Amniotic epithelial cell (primary cell): ENCODE measurements at places on chromosomes 4 and X.

GRCh38 chrX:133495464-133496391, 80.4 kb upstream of the GPC4 start:
- peak; percentile 13 for DNase-seq

DNA sequence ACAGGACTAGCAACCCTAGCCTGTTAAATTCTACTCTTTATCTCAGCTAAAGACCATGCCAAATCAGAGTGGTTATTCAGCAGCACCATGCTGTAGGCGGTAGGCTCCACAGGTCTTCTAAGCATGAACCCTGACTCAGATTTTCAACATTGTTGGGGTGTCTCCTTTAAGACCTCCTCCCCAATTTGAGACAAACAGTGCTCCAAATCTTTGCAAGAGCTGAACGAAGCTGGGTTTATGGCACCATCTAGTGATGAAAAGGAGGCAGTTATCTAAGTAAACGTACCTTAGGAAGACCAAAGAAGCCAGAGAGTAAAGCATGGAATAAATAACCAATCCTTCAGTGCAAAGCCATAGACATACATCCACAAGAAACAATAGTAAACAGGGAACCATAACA, 334.5 kb upstream of the SLC7A11 start:
- DNase-seq = peak; percentile 78

DNA sequence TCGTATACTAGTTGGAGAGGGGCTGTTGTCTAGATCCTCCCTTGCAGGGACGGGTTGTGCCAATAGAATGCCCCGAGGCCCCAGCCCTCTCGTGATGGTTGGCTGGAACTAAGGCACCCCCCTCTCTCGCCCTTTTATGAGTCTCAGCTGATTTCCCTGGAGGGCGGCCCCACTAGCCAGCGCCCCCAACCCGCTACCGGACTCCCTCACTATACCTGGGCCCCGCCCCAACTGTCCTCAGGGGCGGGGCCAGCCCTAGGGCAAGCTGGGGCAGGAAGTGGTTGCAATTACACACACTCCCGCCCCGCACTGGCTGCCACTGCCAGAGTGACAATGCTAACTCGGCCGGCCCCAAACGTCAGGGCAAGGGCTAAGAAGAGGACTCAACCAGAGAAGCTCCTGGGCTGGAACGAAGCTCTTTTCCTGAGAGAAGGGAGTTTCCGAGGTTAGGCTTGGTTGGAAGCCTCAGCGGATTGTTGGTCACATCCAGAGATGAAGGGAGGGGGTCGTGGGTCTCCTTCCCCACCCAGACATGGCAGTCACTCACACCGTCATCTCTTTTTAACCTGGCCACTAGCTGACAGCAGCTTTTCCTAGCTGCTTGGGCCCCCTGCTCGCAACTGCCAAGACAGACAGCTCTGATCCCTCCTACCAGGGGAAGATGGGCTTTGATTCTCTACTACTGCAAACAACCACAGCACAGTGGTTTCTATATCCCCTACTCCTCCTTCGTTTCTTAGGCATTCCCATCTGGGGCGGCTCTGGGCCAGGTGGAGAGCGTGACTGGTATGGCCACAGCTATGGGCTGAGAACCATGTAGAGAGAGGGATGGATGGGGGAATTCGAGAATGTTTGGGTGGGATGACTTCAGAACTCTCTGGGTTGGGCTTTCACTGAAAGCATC, 21.0 kb upstream of the BCORL1 start:
- no peak for DNase-seq

DNA sequence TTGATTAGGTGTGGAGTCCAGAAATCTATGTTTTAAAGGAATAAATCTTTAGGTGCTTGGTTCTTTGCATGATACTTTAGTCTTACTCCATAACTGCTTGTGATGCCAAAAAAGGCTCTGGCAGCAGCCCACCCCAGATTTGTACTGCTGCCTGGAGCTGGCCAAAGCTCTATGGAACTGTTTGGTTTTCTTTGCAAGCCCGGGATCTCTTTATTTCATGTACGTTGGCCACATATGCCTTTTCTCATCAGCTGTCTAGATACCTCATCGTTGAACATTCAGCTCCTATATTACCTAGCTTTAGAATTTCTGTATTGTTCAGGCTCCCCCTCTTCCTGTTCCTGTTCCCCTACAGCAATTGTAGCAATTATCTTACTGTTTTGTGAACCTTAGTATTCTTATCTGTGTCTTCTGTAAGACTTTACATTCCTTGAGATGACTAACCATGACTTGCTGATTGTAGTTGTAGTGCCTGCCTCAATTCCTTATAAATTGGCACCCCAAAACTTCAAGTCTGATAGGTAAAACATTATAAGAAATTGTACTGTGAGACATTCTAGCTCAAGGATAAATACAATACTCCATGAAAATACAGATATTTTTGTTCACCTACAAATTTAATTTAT, 199.4 kb upstream of the GPRIN3 start:
- peak; percentile 72 for DNase-seq

DNA sequence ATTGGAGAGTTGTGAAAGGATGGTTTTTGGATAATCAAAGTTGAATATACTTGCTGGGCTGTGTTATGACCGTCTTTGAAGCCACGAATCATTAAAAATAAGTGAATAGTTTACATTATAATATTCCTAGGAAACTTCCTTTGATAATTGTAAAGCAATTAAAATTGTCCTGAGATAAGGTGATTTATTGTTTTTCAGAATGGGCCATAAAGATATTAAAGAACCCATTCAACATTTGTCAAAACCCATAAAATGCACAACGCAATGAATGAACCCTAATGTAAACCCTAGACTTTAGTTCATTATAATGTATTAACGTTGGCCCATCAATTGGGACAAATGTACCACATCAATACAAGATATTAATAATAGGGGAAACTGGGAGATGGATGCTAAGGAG, 11.4 kb downstream of the FHL1 start:
- no peak for DNase-seq

DNA sequence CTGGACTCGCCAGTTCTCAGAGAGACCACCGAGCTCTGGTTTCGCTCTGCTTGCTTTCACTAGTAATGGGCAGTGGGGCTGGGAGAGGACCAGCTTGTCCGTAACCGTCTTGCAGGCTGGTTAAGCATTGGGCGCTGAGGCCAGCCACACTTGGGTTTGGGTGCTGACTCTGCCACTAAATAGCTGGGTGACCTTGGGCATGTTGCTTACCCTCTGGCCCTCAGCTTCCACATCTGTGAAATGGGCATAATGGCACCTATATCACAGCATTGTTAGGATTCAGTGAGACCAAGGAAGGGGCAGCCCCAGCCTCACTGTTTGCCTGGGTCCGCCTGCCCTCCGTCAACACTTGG, 43.5 kb downstream of the EVC start:
- no peak for DNase-seq

- no peak for DNase-seq
Observed at GRCh38 chr4:55838356-55838755, 15.1 kb upstream of the EXOC1 start.

DNA sequence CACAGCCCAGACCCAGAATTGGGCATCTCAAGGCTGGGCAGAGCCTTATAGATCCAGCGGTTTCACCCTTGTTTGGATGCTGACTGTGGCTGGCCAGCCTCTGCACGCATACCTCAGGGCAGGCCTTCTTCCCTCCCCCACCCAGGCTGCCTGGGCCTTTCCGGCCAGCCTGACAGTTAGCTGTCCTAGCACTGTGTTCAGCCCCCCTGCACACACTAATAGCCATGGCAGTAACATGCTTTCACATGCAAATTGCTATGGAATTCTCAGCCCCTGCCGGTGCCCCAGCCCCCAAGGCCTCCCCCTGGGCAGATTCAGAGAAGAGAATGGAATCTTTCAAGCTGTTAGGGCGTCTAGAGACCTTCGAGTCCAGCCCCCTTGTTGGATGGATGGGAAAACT, 17.7 kb downstream of the EFNB1 start:
- no peak for DNase-seq

- no peak for DNase-seq
Observed at GRCh38 chr4:8109406-8110065, 49.1 kb downstream of the ABLIM2 start.

DNA sequence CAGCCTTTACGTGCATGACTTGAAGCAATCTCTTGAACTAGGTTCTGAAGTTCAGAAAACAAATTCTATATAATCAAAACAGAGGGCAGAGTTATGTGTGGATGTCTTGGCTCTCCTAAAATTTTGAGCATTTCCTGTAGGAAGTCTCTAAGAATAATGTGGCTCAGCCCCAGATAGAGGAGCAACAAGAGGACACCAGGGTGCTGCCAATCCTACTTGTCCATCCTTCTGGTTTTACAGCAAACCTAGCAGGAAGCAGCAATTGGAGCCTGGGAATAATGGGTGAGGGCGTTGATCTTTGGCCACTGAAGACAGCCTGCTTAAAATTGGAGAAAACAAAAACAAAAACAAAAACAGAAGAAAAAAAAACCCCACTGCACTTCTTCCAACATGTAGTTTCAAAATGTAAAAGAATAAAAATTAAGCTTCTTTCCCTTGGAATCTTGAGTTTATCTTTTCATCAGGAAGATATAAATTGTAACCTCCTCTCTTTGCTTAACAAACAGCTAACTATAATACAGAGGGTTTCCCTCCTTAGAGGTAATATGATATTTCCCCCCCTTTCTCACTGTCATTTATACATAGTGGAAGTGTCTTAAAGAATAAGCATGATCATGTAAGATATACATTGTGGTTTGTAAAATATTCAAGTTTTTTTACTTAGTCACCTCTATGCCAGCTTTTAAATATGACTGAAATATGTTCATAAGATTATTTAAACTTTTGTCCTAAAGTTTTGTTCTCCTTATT, 130.6 kb downstream of the FBXO8 start:
- no peak for DNase-seq

DNA sequence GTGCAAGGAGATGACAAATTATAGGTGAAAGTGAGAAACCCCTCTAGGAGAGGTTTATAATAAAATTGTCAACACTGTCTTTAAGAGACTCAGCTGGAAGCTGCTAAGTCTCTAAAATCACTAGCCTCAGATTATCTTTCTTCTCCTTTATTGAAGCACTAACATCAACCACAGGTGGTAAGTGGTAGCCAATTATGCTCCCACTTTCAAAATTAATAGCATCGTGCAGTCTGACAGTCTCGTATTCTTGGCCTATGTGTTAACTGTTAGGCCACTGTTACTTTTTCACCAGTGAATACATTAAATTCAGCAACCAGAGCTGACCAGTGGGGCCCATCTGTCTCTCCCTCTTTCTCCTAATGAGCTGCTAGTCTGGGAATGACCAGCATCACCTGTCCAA, 674.1 kb downstream of the RAPGEF2 start:
- DNase-seq = no peak

- no peak for DNase-seq
Observed at GRCh38 chrX:100484971-100485370, 74.9 kb upstream of the PCDH19 start.

DNA sequence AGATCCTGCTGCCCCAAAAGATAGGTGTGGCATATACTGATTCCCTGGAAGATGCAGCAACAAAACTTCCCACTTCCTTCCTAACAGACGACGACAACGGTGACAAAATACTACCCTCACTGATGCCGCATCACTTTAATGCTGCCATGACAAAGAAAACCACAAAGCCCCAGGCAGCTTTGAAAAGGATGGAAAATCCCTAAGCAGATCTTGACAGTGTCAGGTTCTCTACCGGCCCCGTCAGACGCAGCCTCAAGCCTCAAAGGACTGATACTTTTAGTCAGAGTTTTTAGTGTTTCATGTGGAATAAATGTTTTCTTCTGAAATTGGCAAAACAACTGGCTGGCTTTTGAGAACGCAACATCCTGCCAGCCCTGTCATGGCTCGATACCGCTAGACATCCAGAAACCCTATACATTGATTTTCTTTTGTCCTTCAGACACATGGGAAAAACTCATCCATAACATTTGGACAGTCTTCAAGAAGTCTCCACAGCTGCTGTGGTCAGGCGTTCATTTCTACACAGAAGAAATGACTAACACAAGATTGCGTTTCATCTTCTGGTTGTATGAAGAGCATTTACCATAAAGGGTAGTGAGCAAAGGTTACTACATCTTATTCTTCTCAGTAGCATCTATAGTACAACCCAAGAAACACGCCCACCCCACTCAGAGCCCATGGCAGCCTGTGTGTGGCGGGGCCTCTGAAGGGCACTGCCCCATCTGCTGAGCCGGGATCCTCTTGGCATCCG, 60.1 kb downstream of the GATB start:
- no peak for DNase-seq

DNA sequence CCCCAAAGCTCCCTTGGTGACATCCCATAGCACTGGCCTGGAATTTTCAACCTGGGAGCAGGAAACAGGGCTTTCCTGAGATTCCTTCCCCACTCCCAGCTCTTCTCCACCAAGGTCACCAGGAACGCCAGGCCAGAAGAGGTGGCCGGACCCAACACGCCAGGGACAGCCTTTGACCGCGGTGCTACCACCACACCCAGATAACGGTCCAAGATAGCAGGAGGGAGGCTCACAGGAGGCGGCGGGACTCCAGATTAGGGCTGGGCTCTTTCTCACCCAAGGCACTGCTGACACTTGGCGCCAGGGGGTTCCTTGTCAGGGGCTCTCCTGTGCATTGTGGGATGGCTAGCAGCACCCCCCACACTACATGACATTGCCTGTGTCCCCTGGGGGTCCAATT, 22.9 kb downstream of the ZFYVE28 start:
- DNase-seq = no peak

DNA sequence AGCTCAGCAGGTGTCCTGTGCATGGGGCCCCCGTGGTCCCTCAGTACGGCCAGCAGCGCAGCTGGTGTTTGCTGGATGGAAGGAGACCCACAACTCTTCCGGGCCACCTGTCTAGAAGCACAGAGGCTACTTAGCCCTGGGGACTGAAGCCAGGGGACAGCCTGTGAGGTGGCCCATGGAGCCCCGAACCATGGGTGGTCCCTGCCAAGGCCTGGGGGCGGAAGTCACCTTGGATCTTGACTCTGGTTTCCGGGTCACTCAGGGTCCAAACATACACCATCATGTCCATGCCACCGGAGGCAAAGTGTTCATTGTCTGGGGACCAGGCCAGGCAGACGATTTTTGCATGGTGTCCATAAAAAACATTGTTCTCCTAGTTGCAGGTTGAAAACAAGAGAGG, 39.5 kb downstream of the WDR1 start:
- DNase-seq = no peak
